Activated T-helper 2 cell treated with anti-CD3 and anti-CD28 coated beads, Interferon-gamma antibody, Interleukin-2, Interleukin-4, amounts not matched to agents 10 μg/mL and 5 μg/mL and 100 μg/mL, durations not matched to agents 14 hours and 24 hours and 36 hours (primary cell): ENCODE measurements at places on chromosomes 1 and 21. TPM values are rescaled to one million over a fixed set of nuclear protein-coding genes. Genes with fewer than 3 reads are reported as not detected.

The AIM2 gene
- total RNA-seq: 101 and 109 TPM in 2 replicates

DNA sequence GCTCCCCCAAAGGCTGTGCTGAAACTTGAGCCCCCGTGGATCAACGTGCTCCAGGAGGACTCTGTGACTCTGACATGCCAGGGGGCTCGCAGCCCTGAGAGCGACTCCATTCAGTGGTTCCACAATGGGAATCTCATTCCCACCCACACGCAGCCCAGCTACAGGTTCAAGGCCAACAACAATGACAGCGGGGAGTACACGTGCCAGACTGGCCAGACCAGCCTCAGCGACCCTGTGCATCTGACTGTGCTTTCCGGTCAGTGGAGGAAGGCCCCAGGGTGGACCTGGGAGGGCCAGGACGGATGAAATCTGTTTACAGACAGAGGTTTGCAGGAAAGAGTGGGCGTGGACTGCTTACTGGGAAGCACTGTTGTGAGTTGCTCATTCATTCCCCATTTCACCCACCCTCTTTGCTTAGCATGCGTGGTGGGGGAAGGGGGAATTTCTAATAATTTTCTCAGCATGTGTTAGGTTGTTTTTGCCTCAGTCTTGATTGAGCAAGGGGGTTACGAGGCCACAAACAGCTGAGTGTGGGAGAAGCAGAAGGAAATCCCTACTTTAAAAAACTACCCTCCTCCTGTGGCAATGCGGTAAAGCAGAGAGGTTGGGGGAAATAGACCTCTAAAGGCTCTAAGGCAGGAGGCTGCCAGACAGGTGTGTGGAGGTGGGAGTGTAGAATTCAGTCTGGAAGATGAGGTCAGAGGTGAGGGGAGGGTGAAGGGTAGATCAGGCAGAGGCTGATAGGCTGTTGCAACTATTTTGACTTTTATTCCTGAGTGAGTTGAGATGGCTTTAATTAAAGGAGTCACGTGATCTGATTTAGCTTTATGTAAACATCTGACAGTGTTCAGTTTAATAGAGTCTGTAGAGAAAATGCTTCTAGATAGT is 1.3 kb downstream of the FCGR2A start:
- no peak for DNase-seq

GRCh38 chr1:247407180-247407616 is 8.8 kb upstream of the NLRP3 start:
- DNase-seq: peak; percentile 53

DNA sequence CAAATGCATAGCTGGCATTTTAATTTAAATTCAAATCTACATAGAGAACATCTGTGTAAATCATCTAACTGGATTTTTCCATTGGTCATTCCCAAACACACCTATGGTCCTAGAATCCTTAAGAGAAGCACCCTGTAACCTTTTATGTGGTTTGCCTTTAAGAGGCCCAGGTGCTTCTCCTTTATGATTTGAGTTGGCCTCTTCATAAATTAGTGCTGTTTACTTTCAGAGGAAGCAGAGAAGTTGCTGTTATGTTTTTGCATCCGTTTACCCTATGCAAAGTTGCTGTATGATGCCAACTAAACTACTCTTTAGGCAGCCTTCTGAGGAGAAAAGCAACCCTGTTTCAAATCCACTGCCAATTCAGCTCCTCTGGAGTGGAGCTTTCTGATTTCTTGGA is 193.8 kb downstream of the HS2ST1 start:
- no peak for DNase-seq
